ENCODE measurements at places on chromosomes 12 and 14.
A peak's percentile ranks its signal among the peaks of the same experiment; 100 is the strongest.

DNA sequence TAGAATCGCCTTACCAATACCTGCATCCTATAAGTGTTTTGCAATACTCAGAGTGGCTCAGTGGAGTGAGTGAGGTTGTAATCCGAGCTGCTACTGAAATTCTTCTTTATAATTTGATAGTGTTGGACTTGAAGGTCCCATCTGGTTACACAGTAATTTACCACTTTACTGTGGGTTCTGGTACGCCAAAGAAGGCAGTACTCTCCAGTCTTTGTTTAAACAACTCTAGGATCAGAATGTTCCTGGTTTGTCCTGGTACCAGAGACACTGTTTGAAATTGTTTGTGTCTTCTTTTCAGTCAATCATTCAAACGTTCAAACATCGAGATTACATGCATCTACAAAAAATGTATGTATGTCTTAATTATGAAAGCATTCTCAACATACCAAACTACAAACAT is 51.3 kb upstream of the AMN1 start:
- DNase-seq = no peak

DNA sequence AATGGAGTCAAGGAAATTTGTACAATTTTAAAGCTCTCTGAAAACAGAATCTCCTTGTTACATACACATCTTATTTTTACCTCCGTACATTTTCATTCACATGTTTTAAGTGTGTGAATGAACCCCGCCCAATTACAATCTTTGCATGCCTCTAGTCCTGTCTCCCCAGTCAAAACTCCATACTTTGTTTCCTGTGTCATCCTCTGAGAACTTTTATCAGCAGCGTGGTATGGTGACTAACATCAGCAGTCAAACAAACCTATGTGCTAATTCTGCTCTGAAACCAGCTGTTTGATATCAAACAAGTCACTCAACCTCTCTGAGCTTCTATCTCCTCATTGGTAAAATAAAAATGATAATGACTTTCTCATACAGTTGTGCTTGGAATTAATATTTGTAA is 15.8 kb upstream of the ERGIC2 start:
- DNase-seq = no peak

- peak; percentile 89 for DNase-seq
These were observed 64.1 kb upstream of the PPP4R3A start for GRCh38 chr14:91573894-91574837.

DNA sequence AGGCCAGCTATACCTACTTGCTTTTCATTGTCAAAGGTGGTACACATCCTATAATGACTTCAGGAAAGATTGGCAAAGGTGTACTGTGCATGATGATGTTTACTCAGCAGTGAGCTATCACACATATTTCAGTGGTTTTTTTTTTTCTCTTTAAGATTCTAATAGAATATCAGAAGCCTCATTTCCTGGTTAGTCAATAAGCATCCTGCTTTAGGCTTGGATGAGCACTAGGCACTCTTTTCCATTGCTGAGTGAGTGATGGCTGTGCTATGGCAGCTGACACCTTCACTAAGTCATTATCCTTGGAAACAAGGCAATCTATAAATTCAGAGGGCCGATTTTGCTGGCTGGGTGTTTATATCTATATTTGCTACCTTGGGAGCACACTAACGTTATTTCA is 161.1 kb upstream of the RASSF8 start:
- DNase-seq = no peak

GRCh38 chr12:20527417-20528163 is 159.3 kb downstream of the PDE3A start:
- DNase-seq = no peak

- DNase-seq = no peak
These were observed 4.1 kb upstream of the DAO start for GRCh38 chr12:108875682-108876361.

DNA sequence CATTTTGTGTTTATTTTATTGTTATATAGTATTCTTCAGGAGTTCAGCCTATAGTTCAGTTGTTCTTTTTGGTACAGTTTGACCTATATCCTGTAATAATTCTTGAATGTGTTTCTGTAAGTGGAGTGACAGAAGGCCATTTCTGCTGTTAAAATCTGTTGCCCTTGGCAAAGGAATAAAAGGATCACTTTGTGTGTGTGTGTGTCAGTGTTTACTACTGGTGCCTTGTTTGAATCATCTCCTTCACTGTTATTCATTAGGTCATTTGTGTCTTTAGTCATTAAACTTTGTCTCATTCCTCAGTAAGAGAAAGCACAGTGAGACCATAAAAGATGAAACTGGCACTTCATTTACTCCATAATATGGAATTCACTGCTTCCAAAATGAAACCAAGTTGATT is 130.7 kb downstream of the TMTC2 start:
- DNase-seq = no peak

GRCh38 chr12:65769880-65770279 is 54.4 kb upstream of the HMGA2 start:
- DNase-seq = no peak

DNA sequence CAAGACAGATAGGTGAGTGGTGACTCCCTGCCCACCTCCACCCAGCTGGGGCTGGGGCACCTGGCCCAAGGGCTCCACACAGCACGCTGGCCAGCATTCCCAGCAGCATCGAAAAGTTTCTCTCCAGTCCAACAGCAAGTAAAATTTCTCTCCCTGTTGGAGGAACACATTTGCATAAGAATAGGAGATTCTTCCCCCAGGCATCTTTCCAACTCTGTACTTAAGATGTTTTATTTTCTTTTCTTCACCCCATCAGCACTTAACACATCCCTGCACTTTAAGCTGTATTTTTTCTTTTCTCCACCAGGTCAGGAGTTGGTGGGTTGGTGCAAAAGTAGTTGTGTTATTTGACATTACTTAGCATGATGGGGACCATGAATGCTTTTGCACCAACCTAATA is 47.2 kb downstream of the OR9K2 start:
- no peak for DNase-seq

- DNase-seq = no peak
These were observed 33.1 kb upstream of the NOS1 start for GRCh38 chr12:117394491-117394890.

GRCh38 chr14:31439561-31439960 is 17.7 kb downstream of the DTD2 start:
- no peak for DNase-seq

GRCh38 chr12:7638064-7638759 is 27.5 kb downstream of the APOBEC1 start:
- DNase-seq = no peak

GRCh38 chr12:57240926-57241401 is 10.0 kb downstream of the STAC3 start:
- DNase-seq = peak; percentile 13

- no peak for DNase-seq
These were observed 120.5 kb downstream of the PTPN11 start for GRCh38 chr12:112539221-112539620.

- no peak for DNase-seq
These were observed 39.0 kb downstream of the ACTN1 start for GRCh38 chr14:68939893-68940613.

GRCh38 chr12:119679490-119679889 is 11.6 kb downstream of the PRKAB1 start:
- DNase-seq = no peak

DNA sequence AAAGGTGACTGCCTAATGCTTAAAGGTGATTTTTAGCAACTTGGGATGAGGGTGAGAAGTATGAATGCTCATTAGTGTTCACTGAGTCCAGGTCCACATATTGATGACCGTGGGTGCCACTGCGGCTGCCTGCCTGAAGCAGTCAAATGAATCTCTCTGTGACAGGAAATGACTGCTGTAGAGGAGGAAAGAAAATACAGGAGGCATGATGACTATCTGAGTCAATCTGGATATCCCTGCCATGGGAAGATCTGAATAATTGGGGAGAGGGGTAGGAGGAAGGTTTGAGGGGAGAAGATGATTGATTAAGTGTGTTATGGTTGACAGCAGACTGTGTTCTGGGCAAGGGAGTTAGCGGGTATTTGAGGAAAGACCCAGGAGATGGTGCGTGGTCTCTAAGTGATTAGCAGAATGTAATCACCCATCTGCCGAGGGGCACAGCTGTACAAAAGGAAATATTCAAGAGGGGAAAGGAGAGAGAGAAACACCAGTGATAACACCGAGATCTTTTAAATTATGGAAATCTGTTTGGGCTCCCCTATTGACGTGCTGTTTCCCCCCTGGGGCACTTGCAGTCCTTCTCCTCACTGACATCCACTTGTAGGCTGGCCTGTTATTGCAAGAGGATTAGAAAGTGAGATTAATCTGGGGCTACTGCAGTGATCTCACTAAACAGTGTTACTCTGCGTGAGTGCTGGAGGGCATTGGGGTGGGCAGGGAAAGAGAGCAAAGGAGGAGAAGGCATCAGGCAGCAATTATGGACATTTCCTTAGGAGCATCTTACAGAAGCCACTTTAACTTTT is 97.7 kb downstream of the AKAP6 start:
- DNase-seq = no peak

GRCh38 chr12:97288531-97288930 is 174.1 kb upstream of the RMST start:
- DNase-seq = no peak

- no peak for DNase-seq
These were observed 34.6 kb downstream of the LTBP2 start for GRCh38 chr14:74577247-74577947.

DNA sequence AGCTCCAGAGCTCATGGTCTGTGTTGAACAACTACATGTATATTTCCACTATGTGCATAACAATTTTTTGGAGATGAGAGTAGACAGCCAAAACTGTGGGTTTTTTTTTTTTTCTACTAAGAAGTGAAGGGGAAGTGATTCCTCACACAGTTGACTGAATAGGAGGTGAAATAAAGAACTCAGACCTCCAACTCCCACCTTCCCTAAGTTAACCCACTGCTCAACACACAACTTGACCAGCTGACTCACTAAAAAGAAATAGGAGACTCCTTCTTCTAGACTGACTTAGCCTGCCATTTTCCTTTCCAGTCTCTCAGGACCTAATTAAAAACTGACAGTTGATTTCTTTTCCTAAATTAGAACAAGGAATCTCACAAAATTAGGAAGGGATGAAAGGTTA is 1.7 kb downstream of the M6PR start:
- no peak for DNase-seq

- no peak for DNase-seq
These were observed 100.5 kb downstream of the AEBP2 start for GRCh38 chr12:19539836-19540235.

DNA sequence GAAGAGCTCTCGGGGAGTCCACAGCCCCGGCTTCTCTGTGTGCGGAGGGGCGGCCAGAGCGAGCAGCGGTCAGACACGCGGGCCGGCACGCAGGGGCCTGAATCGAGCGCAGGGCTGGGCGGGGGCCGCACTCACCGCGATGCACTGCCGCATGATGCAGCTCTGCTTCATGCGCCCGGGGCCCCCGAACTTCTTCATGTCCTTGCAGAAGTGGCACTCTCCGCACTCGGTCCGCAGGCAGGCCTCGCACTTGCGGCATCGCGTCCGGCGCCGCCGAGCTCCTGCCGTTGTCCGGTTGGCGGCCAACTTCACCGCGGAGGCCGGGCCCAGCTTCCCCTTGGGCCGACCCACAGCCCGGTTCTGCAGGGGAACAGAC is 53.1 kb downstream of the RNF34 start:
- no peak for DNase-seq

DNA sequence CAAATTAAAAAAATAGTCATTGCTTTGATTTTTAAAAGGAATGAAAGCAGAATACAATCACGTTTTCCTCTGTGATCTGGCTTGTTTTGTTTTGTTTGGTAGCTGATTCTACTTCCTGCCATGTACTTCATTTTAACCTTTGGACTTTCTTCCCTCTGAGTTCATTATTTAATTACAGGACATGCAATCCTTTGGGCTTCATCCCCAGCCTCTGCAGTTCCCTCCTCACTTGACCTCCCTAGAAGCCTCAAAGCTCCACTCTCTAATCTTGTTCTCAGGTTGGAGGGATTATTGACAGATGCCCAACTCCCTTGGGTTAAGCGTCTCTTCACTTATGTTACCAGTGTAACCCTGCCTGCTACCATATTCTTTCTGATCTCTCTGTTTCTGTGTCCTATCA is 967.9 kb upstream of the SEL1L start:
- DNase-seq = no peak

- no peak for DNase-seq
These were observed 6.9 kb downstream of the SERPINA4 start for GRCh38 chr14:94568186-94568585.

DNA sequence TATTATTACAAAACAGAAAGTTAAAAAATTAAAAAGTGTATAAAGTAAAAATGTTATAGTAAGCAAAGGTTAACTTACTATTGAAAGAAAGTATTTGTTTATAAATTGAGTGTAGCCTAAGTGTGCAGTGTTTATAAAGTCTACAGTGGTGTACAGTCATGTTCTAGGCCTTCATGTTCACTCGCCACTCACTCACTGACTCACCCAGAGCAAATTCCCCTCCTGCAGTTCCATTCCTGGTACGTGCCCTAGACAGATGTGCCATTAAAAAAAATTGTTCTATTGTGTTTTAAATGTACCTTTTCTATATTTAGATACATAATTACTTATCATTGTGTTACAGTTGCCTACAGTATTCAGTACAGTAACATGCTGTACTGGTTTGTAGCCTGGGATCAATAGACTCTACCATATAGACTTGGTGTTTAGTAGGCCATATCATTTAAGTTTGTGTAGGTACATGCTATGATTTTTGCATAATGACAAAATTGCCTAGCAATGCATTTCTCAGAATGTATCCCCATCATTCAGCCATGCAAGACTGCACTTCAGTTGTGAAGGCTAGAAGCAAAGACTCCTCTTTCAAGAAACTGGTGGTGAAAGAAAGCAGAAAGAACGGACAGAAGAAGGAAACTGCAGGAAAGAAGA is 100.6 kb downstream of the DACT1 start:
- no peak for DNase-seq

- DNase-seq = no peak
These were observed 11.4 kb downstream of the PRORP start for GRCh38 chr14:35133542-35134328.

Measured in stimulated activated naive CD4-positive, alpha-beta T cell treated with Interleukin-2 at 50 U/mL for 16 hours (primary cell).